ENCODE measurements at places on chromosomes 7 and 10. TPM values are rescaled to one million over a fixed set of nuclear protein-coding genes. Genes with fewer than 3 reads are reported as not detected.

POT1 gene
- total RNA-seq, result 13.1 TPM

SKIDA1 gene
- not detected for total RNA-seq

PVRIG gene
- total RNA-seq, result 32.1 TPM

ASZ1 gene
- not detected for total RNA-seq

NPY4R gene
- not detected for total RNA-seq

ABCF2 gene
- total RNA-seq, result 33.7 TPM

CPA4 gene
- total RNA-seq, result not detected

NPC1L1 gene
- total RNA-seq, result not detected

NCOA4 gene
- total RNA-seq, result 54.6 TPM

CFAP46 gene
- total RNA-seq, result not detected

PON2 gene
- 11.2 TPM for total RNA-seq

Data from naive thymus-derived CD4-positive, alpha-beta T cell (primary cell).